ENCODE measurements at places on chromosomes 2 and 18.

DNA sequence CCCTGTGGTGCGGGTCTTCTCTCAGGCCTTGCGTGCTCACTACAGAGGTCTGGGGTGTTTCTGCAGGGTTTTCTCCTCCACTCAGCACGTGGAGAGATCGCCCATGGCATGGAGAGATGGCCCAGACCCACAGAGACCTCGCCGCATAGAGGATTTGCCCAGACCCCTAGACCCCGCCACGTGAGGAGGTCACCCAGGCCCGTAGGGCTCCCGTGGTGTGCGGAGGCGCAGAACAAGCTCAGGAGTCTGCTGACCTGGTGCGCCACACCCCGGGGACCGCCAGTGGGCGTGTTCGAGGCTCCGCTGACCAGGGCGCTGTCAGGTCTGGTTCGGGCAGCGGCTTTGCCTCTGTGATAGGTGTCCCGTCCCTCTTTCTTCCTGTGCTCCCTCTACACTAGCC is 64.5 kb downstream of the ADI1 start:
- DNase-seq, result no peak

DNA sequence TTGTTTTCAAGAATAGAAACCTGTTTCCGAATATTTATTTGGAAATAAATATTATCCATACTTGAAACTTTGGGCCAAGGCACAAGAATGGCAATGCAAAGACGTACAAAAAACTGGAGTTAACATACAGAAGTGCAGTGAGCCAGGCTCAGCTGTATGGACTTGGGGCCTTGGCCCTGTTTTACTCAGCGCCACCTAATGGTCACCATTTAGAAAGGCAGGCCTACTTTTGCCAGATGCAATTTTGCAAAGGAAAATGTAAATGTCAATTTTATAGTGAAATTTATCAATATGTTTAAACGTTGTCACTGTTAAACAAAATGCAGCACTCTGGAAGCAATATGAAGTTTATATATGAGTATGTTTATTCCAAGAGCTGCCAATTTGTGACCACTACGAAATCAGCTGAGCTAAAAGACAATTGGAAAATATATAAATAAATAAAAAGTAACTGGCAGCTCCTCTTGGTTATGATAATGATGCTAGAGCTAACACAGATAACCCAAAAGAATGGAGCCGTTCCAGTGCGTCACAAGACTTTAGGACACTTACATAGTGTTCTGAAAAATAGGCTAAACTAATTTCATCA is 155.0 kb downstream of the ARHGAP15 start:
- no peak for DNase-seq

DNA sequence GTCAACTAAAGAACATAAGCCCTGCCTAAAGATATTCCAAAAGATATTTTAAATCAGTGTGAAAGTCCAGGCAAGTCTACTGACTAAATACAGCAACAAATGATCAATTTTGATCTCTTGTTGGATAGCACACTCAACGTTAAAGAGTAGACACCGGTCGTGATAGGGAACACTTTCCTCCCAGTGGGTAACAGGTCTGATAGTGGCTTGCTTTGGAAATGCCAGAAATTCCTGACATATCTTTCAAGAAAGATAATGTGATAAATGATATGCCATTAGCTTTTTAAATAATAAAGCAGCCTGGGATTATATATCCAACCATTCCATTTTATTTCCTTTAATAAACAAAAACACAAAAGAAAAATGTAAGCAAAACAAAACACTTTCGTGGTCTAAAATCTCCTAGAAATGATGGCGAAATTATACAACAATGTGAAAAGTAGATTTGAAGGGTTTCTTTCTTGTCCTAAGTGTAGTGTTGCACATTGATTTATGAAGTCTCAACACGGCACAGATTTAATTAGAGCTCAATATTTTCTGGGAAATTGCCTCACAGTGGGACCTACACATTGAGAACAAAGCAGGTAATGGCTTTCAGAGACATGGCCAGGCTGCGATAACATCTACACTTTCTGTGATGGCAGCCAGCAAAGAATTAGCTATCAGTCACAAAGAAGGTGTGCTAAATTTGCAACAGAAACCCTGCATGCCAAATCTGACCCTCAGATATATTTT is 158.6 kb downstream of the PPP1R1C start:
- DNase-seq, result no peak

DNA sequence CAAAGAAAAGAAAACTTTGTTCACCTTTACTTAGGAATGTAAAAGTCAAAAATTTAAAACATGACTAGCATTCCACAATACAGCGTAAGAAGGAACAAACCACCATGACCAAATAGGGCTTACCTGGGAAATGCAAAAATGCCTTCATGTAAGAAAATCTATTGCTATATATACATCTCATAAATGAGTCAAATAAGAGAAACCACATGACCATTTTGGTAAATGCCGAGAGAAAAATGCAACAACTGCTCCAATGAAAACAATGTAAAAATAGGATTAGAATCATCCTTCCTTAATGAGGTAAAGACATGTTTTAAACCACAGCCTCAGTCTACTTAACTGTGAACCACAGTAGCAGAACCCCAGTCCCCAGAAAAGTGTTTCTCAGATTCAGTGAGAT is 49.4 kb downstream of the TGOLN2 start:
- no peak for DNase-seq

- DNase-seq, result no peak
Measured at GRCh38 chr2:677959-678550, 849 bp upstream of the TMEM18 start.

GRCh38 chr2:121976926-121977325 is 221.5 kb downstream of the TSN start:
- no peak for DNase-seq

- DNase-seq, result no peak
Measured at GRCh38 chr2:226233388-226233787, 566.2 kb downstream of the IRS1 start.

- no peak for DNase-seq
Measured at GRCh38 chr18:56538746-56539145, 99.6 kb downstream of the TXNL1 start.

DNA sequence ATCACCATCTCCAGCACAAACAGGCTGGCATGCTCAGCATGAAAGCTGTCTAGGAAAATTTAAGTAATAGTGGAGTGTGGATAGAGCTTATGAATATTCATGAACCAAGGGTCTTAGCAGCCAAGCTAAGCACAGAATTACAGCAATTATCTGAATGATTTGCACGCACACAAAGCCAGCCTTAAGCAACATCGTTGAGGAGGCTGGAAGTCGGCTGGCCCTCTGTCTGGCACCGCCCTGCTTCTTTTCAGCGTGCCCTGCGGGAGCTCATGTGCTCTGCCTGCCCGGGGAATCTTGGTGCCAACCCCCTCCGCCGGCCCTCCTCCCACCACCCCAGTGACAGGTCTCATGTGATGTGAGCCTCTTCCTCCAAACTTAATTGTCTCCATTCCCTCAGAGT is 540.1 kb downstream of the CMPK2 start:
- no peak for DNase-seq

DNA sequence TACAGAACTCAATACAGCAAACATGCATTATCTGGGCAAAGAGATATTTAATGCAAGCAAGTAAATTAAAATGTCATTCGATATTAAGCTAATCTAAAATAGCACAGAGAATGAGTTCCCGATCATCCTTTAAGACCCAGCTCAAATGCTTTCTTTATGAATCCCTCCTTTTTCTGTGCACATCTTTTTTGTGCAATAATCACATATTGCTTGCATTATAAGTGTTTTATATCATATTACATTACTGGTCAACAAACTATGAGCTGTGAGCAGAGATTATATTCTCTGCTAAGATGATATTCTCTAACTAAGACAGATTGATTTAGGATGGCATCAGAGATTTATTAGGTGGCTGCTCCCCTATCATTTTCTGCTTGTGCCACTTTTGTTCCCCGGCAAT is 146.1 kb downstream of the ERBB4 start:
- DNase-seq, result no peak

DNA sequence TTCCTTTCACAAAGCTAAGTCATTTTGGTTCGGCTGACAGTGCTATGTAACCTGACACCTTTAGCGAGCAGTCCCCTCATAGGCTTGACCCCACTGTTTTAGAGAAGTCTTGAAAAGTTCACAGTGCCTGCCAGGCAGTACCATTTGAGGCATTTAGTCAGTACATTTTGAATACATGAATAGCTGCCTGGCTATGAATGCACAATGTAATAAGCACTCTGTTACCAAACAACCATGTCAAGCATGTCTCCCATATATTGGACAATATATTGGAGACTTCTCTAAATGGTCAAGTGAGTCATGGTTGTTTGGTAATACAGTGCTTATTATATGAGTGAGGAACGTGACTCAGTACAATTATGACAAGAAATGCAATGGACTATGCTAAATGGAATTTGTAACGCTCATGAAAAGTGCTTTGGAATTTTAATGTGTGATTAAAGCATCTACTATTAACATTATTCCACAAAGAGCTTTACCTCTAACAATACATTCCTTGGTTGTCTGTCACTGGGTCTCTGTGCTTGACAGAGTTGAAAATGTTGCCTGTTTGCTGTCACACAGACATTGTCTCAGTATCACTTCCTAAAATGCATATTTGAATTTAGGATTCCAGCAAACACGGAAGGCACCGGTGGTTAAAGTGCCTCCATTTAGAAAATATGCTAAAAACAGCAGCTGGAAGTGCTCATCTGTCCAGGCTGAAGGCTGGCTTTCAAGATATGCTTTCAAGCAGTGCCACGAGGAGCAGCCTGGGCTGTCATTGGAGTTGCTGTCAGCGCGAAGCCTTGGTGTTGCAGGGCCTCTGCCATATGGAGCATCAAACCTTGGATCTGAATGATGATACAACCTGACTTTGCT is 458.6 kb downstream of the FBXO15 start:
- no peak for DNase-seq

DNA sequence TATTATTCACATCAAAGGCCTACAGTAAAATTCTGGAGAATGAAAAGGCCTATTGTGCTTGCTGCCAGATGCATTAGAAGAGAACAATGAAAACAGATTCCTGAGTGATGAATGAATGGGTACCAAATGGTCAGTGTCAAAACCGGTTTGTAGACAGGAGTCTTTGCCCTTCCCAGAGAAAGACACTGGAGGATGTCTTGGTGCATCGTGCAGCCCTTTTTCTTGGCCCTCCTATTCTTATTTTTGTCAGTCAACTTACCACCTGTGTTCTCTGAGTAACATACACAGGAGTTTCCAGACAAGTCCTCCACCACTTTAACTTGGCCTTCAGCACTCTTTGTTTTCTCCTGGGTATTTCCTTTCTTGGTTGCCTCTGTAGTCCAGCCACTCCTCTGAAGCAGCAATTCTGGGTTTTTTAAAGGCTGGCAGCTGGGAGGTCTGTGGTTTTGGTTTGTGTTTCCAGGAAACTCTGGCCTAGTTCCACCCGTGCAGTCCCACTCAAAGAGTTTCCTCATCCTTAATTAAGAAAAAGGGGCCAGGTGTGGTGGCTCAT is 29.4 kb downstream of the PSTPIP2 start:
- DNase-seq, result no peak

GRCh38 chr2:95287806-95288205 is 9.3 kb upstream of the KCNIP3 start:
- DNase-seq, result no peak

- peak; percentile 33 for DNase-seq
Measured at GRCh38 chr2:137969418-137969765, 5.1 kb downstream of the HNMT start.

DNA sequence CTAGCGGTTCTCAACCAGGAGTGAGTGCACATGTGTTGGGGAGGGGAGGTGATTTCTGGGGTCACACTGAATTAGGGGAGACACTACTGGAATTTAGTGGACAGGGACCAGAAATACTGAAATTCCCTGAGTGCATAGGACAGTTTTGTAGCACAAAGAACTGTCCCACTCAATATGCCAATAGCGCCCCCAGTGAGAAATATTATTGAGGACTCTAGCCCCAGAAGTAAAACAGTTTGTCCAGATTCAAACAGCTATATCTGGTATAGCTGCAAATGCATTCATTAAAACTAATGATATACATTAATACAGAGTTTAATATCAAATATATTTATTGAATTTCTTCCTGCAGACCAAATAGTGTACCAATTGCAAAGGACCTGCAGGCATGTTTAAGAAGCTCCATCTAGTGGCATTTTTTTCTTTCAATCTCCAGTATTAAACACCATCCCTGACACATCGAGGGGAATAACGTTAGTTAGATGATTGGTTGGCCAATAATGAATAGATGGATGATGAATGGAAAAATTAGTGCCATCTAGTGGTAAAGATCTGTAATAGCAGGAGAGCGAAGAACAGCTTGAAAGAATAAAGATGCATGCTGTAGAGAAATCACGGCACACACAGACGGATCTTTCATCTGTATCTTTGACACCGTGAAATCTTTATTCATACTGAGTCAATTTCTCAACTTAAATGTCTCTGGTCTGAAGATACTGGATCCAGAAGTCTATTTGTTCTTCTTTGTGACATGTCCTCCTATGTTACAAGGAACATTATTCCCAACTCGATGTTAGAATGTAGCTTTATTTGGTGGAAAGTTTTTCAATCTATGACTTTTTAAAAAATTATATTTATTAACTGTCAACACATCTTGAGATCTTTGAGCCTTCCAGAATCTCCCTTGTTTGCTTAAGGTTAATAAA is 62.5 kb downstream of the DHRS9 start:
- no peak for DNase-seq

DNA sequence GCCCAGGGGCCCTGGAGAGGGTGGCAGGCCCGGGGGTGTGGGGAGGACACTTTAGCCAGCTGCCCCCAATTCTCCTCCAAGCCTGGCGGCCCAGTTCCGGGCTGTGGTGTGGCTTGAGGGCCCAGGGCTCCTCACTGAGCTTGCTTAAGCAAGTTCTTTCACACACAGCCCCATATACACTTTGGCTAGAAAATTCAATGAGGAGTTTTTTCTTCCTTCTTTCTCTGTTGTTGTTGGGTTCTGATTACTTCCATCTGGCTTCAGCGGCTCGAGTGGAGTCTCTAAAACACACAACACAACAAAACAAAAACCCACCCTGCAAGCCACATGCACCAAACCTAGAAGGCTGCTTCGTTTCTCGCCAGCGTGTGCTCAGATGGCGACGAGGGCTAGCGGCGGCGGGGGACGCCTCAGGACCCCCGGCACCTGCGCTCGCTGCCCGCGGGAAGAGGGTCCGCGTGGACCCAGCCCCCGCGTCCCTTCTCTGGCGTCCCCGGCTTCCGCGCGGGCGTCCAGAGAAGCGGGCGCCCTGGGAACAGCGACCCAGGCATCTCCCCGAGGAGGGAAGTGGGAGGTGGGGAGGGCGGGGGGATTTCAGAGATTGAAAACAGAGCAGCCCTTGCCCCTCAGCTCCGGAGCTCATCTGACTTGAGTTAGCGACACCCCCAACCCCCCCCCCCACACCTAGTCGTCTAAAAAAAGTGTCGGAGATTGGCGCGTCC is 577 bp upstream of the GLI2 start:
- no peak for DNase-seq

DNA sequence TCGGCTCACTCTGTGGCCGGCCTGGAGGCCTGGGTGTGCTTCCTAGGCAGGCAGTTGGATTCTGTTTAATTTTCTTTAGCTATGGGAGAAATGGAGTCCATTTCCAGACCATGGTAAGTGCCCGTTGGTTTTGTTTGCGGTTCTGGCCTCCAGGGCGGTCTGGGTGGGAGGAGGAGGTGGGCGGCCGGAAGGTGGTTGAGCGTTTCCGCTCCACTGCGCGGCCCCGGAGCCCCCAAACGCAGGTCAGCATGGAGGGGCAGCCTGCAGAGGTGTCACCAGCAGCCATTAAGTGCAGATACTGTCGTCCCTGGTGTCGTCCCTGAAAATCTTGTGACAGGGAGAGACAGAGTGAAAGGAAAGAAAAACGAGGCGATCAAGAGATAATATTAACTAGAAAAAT is 303.9 kb downstream of the GBX2 start:
- no peak for DNase-seq
